CD4-positive, alpha-beta T cell treated with Interleukin-2 at 100 ng/mL for 4 hours (primary cell): ENCODE measurements at places on chromosomes 5 and 9.

DNA sequence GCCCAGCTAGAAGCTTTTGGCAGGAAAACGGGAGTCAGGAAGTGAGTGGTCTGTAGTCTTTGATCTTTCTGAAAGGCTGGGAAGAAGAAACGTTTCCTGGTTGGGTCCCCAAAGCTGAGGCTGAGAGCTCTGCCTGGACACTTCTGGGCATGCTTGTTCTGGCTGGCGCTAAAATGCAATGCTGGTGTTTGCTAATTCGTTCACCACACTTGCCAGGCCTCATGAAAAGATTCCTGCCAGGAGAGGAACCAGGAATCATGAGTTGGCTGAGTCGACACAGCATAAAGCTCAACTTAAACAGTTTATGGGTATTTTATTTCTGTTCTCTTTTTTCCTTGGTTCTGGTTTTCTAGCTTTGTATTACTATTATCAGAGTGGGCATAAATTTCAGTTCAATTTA lies 10.7 kb upstream of the PTGR1 start:
- no peak for DNase-seq

DNA sequence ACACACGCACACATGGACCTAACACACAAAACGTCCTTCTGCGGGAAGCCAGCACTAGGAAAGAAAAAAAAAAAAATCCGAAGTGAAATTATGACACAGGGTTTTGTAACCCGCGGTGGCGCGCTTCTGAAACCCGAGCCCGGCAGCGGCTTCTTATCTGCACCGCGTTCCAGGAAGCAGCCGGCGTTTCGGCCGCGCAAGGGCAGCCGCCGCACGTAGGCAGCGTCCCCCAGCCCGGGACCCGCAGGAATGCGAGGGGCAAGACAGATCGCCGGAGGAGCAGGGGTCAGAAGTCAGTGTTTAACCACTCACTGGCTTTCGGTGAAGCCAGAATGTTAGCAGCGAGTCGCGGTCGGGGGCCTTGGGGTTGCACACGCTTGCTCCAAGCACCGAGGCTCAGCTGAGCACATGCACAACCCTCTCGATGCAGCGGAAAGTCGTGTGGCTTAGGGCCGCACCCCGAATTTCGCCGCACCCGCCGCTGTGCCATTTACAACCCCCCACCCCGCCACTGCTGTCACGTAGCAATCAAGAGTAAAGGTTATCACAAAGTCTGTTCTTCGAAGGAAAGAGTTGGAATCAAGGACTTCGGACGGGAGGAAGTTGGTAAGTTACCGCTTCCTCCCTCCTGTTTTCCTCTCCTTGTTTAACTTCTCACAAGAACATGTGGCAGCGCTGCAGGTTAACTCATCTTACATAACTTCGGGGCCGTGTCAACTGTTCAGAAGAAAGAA lies 167.9 kb downstream of the AUH start:
- DNase-seq: peak; percentile 57

DNA sequence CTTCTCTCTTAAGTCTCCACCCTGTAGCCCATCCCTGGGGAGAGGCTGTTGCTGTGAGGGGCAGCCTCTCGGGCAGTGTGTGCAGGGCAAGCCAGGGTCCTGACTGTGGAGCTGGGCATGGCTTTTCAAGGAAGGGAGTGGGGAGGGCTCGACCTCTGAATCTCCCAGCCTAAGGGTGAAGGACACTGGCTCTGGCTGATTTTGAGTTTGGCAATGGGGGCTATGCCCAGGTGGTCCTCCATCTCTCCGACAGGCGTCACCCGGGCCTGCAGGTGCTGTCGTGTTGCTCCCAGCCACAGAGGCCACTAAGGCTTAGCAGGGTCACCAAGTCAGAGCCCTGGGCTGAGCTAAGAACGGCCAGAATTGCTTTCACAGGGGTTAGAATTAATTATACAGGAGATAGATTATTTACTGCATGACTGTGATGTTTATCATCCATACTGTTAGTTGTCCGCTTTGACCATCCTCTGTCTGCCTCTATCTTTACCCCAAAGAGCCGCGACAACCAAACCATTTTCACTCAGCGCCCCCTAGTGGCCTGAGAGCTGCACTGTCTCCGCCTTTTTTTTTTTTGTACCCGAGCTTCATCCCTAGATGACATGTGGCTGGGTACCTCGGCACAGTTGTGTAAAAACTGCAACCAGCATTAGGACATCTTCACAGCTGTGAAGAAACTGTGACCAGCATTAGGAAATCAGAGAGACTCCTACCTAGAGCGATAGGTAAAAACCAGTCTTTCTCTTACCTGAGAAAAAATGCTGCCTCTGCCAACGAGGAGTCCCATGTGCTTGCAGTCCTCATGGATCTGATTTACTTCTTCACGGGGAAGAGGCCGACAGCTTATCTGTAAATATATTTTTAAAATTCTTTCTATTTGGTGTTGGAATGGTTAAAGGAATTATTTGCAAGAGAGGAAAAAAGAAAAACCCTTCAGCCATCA lies 44.5 kb downstream of the AGXT2 start:
- peak; percentile 33 for DNase-seq

DNA sequence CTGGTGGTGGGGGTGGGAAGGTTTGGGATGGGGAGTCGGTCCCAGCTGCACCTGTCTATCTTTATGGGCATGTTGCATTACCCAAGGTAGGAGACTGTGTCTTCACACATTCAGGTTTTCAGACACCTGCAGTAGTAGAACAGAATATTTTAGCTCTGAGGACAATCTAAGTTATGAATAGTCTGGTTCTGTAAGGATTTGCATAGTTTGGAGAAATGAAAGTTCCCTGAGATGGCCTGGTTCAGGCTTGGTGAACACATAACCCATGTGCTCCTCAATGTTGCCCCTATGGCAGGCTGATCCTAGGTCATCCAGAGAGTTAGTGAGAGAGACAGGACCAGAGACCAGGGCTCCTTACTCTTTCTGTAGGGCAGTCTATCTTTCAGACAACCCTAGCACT lies 20.7 kb downstream of the TNFSF8 start:
- DNase-seq: no peak

DNA sequence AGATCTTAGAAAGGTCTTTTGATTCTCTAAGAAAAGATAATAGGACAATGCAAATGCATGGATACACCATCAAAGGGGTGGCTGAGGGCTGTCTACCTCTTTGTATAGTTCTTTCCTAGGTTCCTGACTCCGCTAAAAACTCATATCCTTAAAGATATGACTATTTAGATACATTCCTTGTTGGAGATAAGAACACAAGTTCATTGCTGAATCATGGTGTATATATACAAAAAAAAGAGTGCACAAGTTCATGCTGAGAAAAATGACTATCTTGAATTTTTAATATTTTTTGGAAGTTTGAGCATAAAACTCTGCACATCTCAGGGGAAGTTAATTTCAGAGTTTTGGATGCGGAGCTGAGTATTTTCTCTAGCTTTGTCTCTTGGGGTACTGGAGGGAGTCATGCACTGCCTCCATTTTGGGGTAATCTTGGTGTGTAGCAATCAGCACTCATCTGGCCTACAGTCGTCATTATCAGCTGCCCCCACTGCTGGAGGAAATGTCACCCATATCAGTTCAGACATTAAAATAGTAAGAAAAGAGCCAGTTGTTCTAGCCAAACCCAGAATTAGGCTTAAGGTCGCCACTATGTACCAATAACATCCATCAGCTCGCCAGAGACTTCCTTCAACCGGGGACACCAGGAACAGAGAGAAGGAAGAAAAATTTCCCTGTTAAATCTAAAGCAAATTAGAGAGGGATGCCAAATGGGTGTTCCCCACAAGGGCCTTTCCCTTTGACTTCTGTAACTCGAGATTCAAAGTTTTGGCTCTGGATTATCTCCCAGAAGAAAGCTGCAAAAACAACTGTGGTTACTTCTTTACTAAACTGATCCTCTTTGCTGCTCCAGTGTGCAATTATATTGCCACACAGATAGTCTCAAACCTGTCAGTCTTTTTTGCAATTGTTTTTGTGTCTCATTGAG lies 49.0 kb downstream of the PTTG1 start:
- no peak for DNase-seq

- no peak for DNase-seq
Measured at GRCh38 chr9:20320921-20321320, 301.4 kb downstream of the MLLT3 start.

DNA sequence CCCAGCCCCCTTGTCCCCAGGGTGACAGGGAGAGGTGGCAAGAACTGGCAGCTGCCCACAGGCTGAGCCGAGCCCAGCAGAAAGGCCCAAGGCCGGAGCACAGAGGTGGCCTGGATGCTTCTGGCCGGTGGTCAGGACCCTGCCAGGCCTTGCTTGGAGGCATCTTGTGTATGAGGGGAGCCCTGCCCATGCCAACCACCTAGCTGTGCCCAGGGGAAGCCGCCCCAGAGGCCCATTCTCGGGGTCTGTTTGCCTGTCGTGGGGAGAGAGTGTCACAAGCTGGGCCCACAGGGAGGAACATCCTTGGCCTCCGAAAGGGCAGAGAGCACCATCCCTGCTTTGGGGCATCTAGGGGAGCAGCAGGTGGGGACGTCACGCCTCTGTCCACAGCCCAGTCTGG lies 10.0 kb downstream of the NKD2 start:
- DNase-seq: no peak

- DNase-seq: peak; percentile 69
Measured at GRCh38 chr5:463952-464351, 21.0 kb downstream of the EXOC3 start.

GRCh38 chr9:85554349-85554748 lies 187.4 kb downstream of the AGTPBP1 start:
- no peak for DNase-seq

GRCh38 chr5:119341452-119342349 lies 14.1 kb upstream of the TNFAIP8 start:
- peak; percentile 62 for DNase-seq

GRCh38 chr5:13976867-13977830 lies 32.7 kb upstream of the DNAH5 start:
- DNase-seq: no peak

DNA sequence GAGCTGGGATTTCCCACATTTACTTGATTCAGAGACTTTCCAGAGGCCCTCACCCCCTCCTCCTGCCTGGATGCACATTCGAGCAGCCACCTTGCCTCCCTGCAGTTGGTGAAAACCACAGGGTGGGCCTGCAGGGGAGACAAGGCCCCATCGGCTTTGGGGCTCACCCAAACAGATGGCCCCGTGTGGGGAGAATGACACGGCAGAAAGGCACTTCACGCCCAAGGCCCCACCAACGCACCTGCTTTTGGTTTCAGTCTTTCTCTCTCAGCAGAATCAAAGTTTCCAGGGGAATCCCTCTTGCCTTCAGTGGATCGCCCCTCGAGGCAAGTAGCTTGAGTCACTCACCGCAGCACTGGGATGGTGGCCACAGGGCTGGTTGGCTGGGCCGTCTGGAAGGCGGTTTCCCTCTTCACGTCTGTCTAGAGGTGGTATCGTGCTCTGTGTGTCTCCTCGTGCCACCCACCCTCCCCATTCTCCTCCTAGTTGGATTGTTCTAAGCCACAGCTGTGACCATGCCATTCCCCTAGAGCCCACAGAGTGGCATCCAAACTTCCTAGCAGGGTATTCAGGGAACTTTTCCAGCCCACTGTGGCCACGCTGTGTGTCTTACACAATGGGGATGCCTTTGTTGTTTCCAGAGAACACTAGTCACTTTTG lies 31.8 kb downstream of the SEC61B start:
- peak; percentile 43 for DNase-seq

GRCh38 chr9:109903515-109904138 lies 123.6 kb downstream of the PALM2AKAP2 start:
- DNase-seq: peak; percentile 64

DNA sequence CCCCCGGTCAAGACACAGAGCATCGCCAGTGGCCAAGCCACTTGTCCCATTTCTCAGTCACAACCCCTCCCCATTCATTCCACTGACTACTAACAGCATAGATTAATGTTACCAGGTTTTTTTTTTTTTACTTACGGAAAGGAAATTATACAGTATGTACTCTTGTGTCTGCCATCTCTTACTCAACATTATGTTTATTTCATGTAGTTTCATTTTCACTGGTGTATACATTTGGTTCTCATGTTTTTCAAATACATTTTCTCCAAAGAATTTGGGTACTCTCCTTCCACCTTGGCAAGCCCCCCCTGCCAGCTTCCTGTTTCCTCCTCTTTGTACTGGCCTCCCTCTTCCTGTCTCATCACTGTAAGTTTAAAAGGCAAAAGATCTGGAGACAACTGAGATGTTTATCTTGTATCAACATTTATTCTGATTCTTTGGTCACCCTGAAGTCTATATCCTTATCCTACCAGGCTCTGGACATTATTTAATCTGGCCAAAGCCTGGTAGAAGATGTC lies 207.3 kb downstream of the SAXO1 start:
- DNase-seq: no peak

DNA sequence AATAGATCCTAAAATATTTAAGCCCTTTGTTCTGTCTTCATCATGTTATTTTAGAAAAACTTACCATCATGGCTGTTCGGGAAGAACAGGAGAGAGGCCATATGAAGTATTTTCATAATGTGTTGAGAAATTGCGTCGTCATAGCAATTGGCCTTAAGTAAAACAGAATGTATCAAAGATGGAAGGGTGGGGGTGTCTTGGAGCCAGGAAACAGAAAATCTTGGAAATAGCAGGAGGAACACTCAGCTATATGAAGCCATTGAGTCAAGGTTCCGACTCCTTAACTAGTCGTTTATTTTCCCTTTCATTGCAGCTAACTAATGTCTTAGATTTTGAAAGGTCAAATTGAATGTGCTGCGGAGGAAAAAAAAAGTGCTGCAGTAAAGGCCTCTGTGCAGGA lies 1.3 kb downstream of the SPTAN1 start:
- no peak for DNase-seq

DNA sequence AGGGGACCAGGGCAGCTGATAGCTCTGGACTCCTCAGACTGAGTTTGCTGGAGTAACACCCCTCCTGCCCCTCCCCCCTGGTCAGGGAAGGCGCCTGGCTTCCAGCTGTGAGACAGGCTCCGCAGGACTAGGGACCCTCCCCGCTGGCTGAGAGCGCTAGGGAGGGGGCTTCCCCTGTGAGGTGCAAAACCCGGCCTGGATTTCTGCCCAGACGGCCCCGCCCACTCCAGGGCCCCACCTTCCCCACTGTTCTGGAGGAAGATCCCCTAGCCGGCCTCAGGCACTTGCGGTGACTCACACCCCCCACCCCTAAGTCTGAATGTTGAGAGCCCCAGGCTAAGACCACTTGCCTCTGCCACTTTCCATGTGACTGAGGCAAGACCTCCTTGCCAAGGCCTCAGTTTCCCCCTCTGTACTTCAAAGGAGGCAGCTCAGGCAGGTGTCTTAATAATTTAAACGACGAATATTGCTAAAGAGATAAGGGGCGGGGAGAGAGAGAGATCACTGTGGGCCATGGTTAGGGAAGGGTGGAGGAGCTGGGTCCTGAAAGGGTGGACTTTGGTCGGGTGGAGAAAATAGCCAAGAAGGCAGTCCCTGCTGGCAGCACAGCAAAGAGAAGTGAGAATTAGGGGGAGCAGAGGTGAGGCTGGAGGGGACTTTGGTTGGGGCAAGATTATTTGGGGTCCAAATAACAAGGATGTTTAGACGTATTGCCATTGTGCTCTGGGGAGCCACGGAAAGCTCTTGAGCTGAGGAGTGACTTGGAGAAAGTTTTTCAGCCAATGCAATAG lies 1.0 kb upstream of the DAB2IP start:
- DNase-seq: no peak

GRCh38 chr5:97162045-97162444 lies 19.6 kb upstream of the LIX1 start:
- peak; percentile 67 for DNase-seq
